ENCODE measurements at places on chromosomes 12 and 14.

- no peak for DNase-seq
These were observed 202.2 kb downstream of the KTN1 start for GRCh38 chr14:55782166-55782565.

GRCh38 chr14:97120204-97120603 is 323.0 kb downstream of the VRK1 start:
- DNase-seq: no peak

- DNase-seq: no peak
These were observed 1.0 kb downstream of the PCNX1 start for GRCh38 chr14:70907996-70908934.

DNA sequence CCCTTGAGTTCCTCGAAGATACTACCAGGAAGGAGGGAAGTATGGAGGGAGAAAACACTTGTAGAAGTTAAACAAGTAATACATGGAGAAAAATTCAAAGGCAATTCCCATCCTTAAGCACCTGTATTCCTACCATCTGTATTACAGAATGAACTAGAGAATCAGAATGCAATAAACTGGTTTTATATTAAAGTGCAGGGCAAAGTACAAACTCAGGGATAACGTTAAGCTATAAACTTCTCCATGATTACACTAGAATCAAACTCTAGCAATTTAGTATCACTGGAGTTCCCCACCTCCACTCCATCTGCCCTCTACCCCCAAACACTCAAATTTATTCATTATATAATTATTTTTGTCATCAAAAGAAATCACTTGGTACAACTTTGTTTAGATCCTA is 13.1 kb downstream of the PAWR start:
- no peak for DNase-seq

GRCh38 chr12:92151916-92152315 is 6.3 kb upstream of the BTG1 start:
- no peak for DNase-seq

- no peak for DNase-seq
These were observed 227.4 kb downstream of the ALX1 start for GRCh38 chr12:85507456-85507855.

DNA sequence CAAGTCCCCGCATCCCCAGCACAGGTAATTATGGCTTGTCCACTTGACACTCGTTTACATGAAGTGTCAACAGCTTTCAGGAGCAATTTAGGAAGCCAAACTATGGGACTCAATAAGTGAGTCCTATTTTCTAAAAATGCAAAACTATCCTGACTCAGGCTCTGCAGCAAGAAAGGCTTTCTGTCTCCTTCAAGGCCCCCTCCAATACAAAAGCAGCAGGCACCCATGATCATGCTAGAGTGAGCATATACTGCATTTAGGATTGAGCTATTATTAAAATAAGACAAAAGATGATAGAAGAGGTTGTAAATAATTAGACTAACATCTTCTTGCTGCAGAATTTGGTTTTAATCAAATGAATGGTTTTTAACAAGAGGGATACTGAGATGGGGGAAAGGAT is 3.2 kb downstream of the SIX6 start:
- no peak for DNase-seq

GRCh38 chr14:69612783-69613130 is 1.4 kb downstream of the SUSD6 start:
- no peak for DNase-seq

GRCh38 chr14:30558362-30558674 is 640 bp upstream of the G2E3 start:
- DNase-seq: no peak

GRCh38 chr12:107512391-107512790 is 173.2 kb upstream of the PWP1 start:
- no peak for DNase-seq
